Caco-2 (cell line): ENCODE measurements at places on chromosomes 11 and 22. TPM values are rescaled to one million over a fixed set of nuclear protein-coding genes. Genes with fewer than 3 reads are reported as not detected.
A peak's percentile ranks its signal among the peaks of the same experiment; 100 is the strongest.

GRCh38 chr11:129637473-129637872 lies 178.2 kb upstream of the TMEM45B start:
- no peak for DNase-seq
- 0 out of 2 replicates have a peak, but pooled peaks cover 1% of the 10 kb centered on the region for H3K36me3 ChIP-seq
- H3K27me3 ChIP-seq = no peaks in the 10 kb centered on the region
- H3K4me1 ChIP-seq = no peaks in the 10 kb centered on the region
- no peak overlapping the region for H3K27ac ChIP-seq

DNA sequence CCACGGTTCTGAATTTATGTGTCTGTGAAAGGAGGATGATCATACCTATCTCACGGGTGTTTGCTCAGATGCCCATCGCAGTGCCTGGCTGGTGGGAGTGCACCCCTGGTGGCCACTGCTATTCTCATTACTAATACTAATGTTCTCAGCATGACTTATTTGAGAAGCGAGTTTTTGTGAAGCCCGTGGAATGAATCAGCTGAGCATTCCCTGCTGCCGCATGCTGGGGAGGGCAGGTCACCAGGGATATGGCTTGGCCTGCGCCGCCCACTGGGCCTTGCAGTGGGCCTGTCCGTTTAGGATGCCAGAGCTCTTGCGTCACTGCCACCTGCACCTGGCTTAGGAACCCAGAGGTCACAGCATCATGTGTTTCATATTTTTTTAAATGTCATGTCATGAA lies 16.9 kb downstream of the CTTN start:
- peak overlapping the region; percentile 17 for H3K27ac ChIP-seq
- no peaks in the 10 kb centered on the region for H3K27me3 ChIP-seq
- H3K36me3 ChIP-seq = peaks cover 25% of the 10 kb centered on the region
- peak; percentile 35 for DNase-seq
- no peak overlapping the region for H3K4me3 ChIP-seq
- no peaks in the 10 kb centered on the region for H3K4me1 ChIP-seq

GRCh38 chr22:48241658-48242057 lies 1479.2 kb downstream of the TBC1D22A start:
- no peaks in the 10 kb centered on the region for H3K4me1 ChIP-seq
- H3K36me3 ChIP-seq = no peaks in the 10 kb centered on the region
- H3K27me3 ChIP-seq = no peaks in the 10 kb centered on the region

DNA sequence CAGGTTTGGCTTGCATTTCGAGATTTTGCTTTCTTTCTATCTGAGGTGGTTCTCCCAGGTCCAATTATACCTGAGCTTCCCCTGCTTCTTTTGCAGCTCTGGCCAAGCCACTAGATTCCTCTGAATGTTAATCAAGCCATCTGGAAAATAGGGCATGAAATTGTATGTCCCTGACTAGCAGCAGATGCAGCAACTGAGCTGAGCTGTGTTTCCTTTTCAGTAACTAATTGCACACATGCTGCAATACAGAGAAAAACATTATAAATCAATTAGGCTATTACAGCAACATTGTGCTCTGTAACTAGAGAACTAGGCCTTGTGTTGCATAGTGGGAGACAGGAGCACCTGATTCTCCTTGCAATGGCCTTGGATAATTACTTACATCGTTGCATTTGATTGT lies 408.3 kb downstream of the ETS1 start:
- no peaks in the 10 kb centered on the region for H3K27me3 ChIP-seq
- no peaks in the 10 kb centered on the region for H3K36me3 ChIP-seq
- H3K4me1 ChIP-seq = no peaks in the 10 kb centered on the region
- H3K27ac ChIP-seq = no peak overlapping the region

DNA sequence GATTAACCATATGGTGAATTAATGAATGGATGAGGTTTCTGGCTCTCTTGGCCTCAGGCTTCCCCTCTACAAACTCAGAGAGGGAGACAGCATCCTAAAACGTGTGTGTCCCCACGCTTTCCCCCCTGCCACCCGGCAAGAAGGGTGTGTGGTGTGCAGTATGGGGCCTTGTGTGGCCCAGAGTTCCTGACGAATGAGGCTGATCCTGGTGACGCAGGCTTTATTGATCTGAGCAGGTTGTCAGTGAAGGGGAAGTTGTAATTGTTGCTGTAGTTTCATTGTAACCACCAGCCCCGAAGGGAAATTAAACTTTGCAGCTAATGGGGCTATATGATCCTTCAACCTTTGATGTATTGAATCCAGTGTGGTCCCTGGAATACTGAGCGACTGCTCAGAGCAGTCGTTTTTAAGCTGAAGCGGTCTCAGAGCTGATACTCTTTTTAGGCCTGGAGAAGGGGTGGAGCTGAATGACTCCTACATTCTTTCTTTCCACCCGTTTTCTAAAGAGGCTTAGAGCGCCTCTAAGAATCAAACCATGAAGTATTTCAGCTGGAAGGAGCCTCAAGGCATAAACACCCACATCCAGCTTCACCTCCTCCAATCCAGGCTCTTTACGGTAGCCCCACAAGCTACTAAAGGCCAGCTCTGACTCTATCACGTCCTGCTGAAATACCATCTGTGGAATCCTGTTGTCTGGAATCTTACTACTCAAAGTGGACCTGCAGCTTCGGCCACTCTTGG lies 284.7 kb downstream of the MIAT start:
- no peaks in the 10 kb centered on the region for H3K27me3 ChIP-seq
- no peaks in the 10 kb centered on the region for H3K4me1 ChIP-seq
- H3K4me3 ChIP-seq = no peak overlapping the region
- DNase-seq = no peak

- H3K27me3 ChIP-seq = no peaks in the 10 kb centered on the region
- no peaks in the 10 kb centered on the region for H3K36me3 ChIP-seq
- DNase-seq = peak; percentile 21
- no peak overlapping the region for H3K27ac ChIP-seq
- H3K4me1 ChIP-seq = 0 out of 2 replicates have a peak, but pooled peaks cover 3% of the 10 kb centered on the region
- no peak overlapping the region for H3K4me3 ChIP-seq
These were observed 36.0 kb upstream of the PACSIN2 start for GRCh38 chr22:43050995-43051394.

DNA sequence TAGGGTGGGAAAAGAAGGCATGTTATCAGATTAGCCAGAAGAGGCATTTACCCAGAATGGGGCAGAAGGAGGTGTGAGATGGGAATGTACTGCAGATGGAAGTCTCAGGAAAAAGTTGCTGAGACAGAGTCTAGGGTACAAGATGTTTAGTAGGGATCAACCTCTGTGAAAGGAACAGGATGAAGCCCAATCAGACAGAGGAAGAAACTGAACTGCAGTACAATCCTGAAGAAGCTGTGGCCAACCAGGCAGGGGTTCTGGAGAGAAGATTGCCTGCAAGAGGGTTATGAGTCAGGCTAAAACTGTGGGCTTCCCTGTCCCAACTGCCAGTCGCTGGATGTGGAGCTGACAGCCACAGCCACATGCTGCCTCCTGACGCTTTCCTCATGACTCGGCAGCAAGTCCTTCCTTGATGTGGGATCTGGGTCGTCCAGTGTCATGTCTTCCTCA lies 64.0 kb downstream of the CWC15 start:
- no peaks in the 10 kb centered on the region for H3K36me3 ChIP-seq
- peaks cover 10% of the 10 kb centered on the region for H3K4me1 ChIP-seq
- no peak overlapping the region for H3K4me3 ChIP-seq
- H3K27ac ChIP-seq = no peak overlapping the region
- DNase-seq = no peak

DNA sequence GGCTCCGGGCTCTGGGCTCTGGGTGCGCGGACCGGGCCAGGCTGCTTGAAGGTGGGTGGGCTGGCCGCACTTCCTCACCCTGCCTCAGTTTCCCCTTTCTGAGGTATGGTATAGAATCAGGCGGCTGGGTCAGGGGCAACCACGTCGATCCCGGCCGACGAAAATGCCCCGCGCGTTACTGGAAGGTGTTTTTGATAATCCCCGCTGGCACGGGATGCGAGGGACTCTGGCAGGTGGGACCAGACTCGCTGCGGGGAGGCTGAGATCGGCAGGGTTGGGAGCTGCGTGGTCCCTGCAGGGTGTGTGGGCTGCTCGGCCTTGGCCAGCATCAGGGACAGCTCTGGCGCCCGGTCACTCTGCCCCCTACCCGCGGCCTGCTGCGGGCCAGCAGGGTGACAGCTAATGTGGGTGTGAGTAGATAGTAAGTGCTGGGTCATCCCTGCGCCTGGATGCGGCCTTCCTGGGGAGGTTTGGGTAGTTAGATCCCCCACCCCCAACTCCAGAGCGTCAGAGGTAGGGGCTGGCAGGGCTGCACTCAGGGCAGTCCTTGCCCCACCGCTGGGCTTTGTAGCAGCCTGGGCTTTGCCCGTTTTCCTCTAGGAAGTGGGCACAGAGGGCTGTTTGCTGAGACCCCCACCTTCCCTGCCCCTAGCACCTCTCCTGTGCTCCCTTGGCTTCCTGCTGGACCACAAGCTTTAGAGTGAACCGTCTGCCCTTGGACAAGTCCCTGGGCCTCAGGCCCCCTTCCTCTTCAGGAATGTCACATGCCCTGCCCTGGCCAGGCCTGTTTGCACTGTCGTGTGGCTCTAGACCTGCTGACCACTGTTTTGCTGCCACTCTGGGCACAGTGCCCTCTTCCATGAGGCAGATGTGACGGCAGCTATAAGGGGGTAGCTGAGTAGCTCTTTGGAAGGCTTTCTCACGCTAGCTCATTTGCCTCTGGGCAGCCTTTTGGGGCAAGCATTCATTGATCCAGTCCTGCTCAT lies 579 bp downstream of the TANGO2 start:
- no peak for DNase-seq
- peak overlapping the region; percentile 77 for H3K27ac ChIP-seq
- peaks cover 12% of the 10 kb centered on the region for H3K4me1 ChIP-seq
- H3K27me3 ChIP-seq = no peaks in the 10 kb centered on the region; the same call in 1 of the 2 replicates

- H3K4me3 ChIP-seq = no peak overlapping the region
- H3K4me1 ChIP-seq = no peaks in the 10 kb centered on the region
- H3K36me3 ChIP-seq = no peaks in the 10 kb centered on the region
- H3K27ac ChIP-seq = no peak overlapping the region
- H3K27me3 ChIP-seq = no peaks in the 10 kb centered on the region
- no peak for DNase-seq
These were observed 117.0 kb downstream of the FBXO7 start for GRCh38 chr22:32591620-32592019.

GRCh38 chr11:12528487-12528886 lies 145.7 kb upstream of the TEAD1 start:
- H3K4me1 ChIP-seq = peaks cover 2% of the 10 kb centered on the region
- H3K36me3 ChIP-seq = no peaks in the 10 kb centered on the region; the same call in 1 of the 2 replicates
- H3K27me3 ChIP-seq = no peaks in the 10 kb centered on the region
- no peak overlapping the region for H3K4me3 ChIP-seq

GRCh38 chr11:12512826-12513395 lies 135.5 kb downstream of the PARVA start:
- H3K27ac ChIP-seq = no peak overlapping the region
- no peaks in the 10 kb centered on the region for H3K36me3 ChIP-seq
- no peak overlapping the region for H3K4me3 ChIP-seq
- H3K27me3 ChIP-seq = no peaks in the 10 kb centered on the region
- DNase-seq = no peak

- DNase-seq = no peak
- H3K4me3 ChIP-seq = no peak overlapping the region
- peaks cover 78% of the 10 kb centered on the region for H3K4me1 ChIP-seq
These were observed 13.8 kb downstream of the JAML start for GRCh38 chr11:118211006-118211405.

GRCh38 chr11:65880027-65880426 lies 390 bp downstream of the CTSW start:
- H3K4me3 ChIP-seq = no peak overlapping the region
- no peak overlapping the region for H3K27ac ChIP-seq
- peaks cover 2% of the 10 kb centered on the region for H3K36me3 ChIP-seq
- no peak for DNase-seq
- H3K4me1 ChIP-seq = peaks cover 3% of the 10 kb centered on the region; the same call in 1 of the 2 replicates

GRCh38 chr11:132943357-132943705 lies 589.0 kb downstream of the OPCML start:
- H3K27me3 ChIP-seq = no peaks in the 10 kb centered on the region
- H3K36me3 ChIP-seq = no peaks in the 10 kb centered on the region
- H3K27ac ChIP-seq = no peak overlapping the region
- no peaks in the 10 kb centered on the region for H3K4me1 ChIP-seq
- DNase-seq = no peak

DNA sequence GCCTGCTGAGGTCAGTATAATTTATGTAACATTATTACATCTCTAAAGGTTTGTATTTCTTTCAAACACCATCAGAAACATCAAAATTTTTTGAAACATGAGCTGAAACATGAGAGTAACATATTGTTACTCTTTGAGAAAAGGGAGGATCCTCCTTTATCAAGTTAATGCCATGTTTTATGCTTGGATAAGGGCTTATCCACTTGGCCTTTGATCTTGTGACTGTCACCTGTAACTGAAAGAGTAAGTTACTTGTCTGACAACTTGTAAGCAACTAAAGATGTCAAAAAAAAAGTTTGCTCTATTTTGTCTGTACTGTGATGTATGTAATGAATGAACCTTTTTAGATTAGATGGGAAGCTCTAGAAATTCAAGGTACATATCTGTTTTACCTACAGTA lies 59.6 kb downstream of the FAR1 start:
- H3K27ac ChIP-seq = no peak overlapping the region
- 0 out of 2 replicates have a peak, but pooled peaks cover under 1% of the 10 kb centered on the region for H3K36me3 ChIP-seq
- no peak for DNase-seq
- H3K4me3 ChIP-seq = no peak overlapping the region
- H3K27me3 ChIP-seq = no peaks in the 10 kb centered on the region
- H3K4me1 ChIP-seq = no peaks in the 10 kb centered on the region

DNA sequence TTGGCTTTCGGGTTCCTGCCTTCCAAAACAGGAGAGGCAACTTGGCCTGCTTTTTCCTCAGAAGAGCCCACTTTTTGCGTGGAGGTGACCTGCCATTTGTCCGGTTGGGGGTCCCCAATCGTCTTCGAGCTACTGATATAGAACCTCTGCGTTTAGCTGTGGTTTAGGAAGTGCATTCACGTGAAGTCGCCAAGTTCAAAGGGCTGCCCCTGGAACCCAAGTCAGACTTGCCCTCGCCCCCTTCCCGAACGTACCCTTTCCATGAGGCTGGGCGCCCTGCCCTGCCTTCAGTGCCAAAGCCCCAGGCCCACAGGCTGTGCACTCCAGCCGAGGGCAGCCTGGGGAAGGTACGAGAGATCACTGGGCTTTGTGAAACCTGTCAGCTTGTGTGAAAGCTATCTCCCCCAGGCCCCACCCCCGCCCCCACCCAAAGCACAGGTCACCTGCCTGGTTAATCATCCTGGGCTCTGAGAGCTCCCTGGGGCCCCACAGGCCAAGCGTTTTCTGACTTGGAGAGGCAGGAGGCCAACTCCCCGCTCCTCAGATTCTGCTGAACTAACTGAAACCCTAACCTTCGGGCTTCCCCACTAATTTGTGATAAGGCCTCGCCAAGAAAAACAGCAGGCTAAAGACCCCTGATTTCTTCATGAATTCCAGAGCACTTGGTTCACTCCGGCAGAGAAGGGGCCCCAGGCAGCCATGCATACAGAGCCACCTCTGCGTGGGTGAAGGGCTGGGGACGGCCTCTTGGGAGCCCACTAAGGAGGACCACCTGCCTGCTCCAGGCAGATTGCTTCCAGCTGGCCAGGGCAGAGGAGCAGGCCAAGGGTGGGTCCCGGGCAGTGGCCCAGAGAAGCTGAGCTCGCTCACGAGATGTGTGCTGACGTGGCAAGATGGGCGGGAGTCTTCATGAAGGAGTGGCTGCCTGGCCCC lies 25.8 kb upstream of the KCNQ1OT1 start:
- no peaks in the 10 kb centered on the region for H3K27me3 ChIP-seq
- DNase-seq = peak; percentile 86
- H3K4me3 ChIP-seq = no peak overlapping the region
- peak overlapping the region; percentile 98 for H3K27ac ChIP-seq
- peaks cover 51% of the 10 kb centered on the region for H3K4me1 ChIP-seq

GRCh38 chr22:39933741-39934140 lies 26.5 kb upstream of the TMA7B start:
- no peaks in the 10 kb centered on the region; the same call in 1 of the 2 replicates for H3K27me3 ChIP-seq
- no peak for DNase-seq
- H3K36me3 ChIP-seq = no peaks in the 10 kb centered on the region; the same call in 1 of the 2 replicates
- no peak overlapping the region for H3K4me3 ChIP-seq
- H3K27ac ChIP-seq = no peak overlapping the region

Gene GLB1L2
- 15.8 TPM in 2 replicates for total RNA-seq

Gene KCNJ1
- not detected in 2 replicates for total RNA-seq

Gene NAP1L4
- 210 and 215 TPM in 2 replicates for total RNA-seq

Gene MAP6
- 22.8 and 27.2 TPM in 2 replicates for total RNA-seq

Gene OR8D4
- not detected in 2 replicates for total RNA-seq
